ENCODE measurements at places on chromosomes 6 and 20.

GRCh38 chr6:4085332-4085700 lies 6.4 kb upstream of the FAM217A start:
- DNase-seq = no peak

DNA sequence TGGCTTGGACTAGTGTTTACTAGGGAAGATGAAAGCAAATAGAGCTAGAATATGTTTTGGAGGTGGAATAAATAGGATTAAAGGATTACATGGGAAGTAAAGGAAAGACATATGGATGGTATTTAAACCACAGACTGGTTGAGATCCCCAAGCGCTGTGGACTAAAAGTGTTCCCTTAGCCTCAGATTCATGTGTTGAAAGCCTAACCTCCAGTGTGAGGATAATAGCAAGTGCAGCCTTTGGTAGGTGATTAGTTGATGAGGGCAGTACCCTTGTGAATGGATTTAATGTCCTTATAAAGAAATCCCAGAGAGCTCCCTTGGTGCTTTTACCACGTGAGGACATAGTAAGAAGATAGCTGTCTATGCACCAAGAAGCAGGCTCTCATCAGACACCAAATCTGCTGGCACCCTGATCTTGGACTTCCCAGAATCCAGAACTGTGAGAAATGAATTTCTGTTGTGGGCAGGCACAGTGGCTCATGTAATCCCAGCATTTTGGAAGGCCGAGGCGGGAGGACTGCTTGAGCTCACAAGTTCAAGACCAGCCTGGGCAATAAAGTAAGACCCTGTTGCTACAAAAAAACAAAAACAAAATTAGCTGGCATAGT lies 57.3 kb upstream of the MCM9 start:
- no peak for DNase-seq

DNA sequence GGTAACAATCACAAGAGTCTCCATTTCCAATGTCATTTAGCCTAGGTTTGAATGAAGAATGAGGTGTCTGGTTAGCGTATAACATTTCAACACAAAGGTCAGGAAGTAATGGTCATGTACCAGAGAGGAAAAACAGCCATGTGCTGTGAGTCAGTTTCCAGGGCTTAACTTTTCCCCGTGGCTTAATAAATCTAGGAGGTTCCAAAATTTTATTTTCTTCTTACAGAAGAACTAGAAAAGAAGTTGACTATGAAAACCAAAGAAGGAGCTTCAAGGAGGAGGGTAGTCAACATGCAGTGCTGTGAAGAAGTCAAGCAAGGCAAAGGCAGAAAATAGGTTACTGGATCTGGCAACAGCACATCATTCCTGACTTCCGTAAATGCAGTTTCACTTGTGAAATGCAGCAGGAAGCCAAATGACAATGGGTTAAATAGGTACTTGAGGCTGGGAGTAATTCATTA lies 8.4 kb upstream of the GABRR2 start:
- DNase-seq = no peak

- DNase-seq = no peak
Measured at GRCh38 chr20:42276718-42277602, 658.8 kb upstream of the CHD6 start.

DNA sequence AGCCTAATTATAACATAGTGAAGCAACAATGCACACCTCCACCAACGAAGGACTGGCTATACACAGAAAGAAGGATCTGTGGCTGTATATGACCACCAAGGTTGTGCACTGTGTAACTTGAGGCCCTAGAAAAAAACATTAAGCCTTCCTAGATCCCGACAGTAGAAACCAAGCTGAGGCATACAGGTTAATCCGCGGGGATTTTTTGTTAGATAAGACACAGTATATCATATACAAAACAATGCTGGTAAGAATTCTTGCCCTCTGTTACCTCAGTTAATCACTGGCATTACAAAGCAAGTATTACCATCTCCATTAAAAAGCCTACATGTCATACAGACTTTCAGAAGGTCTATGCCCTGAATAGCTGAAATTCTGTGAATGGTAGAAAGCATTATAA lies 228.8 kb downstream of the TBC1D32 start:
- no peak for DNase-seq

DNA sequence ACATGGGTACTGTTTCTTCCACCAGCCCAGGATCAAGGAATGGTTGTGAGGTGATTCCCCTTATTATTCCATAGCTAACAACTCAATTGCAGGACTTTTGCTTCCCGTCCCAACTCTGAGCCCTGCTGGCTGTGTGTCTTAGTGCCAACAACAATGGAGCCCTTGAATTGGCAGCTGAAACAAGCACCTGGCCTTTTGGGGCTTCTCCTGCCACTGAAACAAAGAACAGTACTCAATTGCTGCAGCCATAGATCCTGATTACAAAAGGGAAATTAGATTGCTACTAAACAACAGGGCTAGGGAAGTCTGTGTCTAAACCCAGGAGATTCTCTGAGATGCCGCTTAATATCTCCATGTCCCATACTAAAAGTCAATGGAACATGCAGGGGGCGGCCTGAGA lies 61.3 kb upstream of the CARMIL1 start:
- DNase-seq = no peak

DNA sequence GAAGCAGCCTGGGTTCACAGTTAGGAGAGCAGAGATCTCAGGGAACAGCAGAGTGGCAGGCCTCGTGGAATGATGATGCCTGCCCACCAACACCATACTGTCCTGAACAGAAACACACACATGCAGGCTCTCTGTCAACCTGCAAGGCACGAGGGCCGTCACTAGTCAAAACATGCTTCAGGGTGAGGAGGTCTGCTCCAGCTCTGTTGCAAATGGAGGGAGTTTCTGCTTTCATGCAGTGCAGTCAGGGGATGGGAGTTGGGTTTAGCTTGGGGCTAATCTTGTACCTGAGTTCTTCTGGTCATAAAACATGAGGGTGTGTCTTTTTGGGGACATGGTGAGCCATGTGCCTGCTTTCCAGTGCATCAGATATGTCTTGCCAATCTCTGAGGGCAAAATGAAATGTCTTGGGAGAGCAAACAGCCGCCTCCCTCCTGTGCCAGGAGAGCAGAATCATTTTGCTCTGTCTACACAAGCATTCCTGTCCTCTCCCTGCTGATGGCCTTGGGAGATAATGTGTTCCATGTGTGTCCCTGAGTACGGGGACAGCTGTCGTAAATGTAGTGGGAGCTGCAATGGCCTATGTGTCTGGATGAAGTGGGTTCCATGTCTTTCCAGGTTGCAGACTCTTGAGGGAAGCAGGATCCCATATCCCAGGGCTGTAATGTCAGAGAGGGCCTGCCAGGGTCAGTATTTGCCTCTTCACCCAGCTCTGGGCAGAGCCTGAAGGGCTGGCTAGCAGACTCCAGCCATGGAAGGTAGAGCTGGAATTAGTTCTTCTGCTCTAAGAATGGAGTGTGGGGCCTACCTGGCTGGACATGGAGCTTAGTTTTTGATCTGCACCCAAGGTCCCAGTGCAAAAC lies 40.6 kb downstream of the MAFB start:
- no peak for DNase-seq

GRCh38 chr6:15549371-15549770 lies 113.5 kb downstream of the DTNBP1 start:
- DNase-seq = no peak

DNA sequence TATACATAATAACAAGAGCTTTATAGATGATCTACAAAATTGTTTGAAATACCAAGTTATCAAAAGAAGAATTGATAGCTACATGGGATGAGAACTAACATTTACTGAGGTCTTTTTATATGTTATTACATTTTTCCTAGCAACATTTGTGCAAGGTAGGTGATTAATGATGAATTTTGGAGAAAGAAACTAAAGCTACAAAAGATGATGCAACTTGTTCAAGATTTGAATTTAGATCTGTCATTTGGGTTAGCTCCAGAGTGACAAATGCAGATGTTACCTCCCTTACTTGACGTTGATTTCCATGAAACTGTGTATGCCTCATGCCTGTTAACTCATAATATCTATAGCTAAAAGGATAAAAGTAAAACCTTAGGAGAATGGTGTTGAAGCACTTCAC lies 84.5 kb upstream of the EYA4 start:
- DNase-seq = no peak

DNA sequence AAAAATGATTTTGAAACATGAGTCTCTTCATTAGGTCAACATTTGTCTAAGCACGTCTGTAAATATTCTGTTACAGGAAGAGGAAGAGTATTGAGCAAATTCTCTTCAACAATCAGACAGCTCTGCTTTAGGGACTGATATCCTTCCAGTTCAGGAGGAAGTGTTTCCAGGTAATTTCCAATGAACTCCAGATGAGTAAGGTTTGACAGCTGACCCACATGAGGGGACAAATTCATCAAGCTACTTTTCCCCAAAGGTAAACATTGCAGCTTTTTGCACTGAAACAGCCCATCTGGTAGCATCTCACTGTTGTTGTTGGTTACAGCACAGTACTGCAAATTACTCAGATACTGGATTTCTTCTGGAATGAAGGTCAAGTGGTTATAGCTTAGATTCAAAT lies 18.1 kb downstream of the ENPP1 start:
- DNase-seq = no peak

- no peak for DNase-seq
Measured at GRCh38 chr6:18211338-18211737, 53.0 kb downstream of the DEK start.

DNA sequence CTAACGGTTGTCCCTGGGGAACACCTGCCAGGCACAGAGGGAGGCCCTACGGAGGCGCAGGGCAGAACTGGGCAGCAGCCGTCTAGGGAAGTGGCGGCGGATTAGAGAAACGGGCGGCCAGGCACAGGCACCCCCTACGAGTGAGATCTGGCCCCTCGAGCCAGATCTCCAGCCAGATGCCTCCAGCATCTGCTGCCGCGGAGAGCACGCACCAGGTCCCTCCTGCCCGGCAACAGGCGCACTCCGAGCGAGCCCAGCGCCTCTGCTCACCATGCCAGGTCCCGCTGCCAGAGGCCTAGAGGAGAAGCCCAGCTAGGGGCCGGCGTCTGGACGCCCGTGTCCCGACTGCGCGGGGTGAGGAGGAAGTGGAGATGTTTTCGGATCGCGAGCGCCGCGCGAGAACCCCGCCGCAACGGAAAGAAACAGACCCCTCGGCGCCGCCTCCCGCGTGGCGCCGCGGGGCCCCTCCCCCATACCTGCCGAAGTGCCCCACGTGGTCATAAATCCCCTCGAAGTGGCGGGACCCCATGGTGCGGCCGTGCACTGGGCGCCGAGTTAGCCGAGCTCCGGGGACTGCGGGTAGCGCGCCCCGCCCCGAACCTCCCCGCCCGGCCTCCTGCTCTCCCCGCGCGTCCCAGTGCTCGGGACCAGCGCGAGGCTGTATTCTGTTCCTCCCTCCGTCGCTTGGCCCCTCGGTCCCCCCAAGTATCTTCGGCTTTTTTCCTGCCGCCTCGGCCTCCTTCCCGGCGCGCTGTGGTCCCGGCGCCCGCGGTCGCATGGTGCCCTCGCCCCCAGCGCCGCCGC lies at the start of gene SLC22A16:
Gene SLC22A16, minus strand, starts transcription at position 568 of the 804 bp plus-strand sequence. Its CDS starts 39 bp downstream, at position 529.
- DNase-seq = no peak

DNA sequence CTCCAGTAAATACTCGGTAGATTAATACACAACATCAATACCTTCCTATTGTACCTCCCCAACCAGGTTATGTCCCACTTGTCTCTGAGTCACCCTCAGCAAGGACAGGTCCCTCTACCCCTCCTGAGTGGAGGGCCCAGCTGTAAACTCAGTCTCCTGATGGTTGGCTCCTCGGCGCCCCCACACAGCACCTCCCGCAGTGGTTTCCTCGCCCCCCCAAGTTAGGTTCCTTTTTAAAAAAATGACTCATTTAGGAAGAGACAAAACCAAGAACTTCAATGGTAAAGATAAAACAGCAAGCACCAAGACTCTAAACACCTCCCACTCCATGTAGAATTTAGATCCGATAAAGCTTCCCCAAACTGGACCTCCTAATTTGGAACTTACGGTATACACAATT lies 83.5 kb downstream of the TRERF1 start:
- DNase-seq = peak; percentile 51

GRCh38 chr20:24316731-24317130 lies 152.7 kb upstream of the SYNDIG1 start:
- DNase-seq = no peak

GRCh38 chr6:167058261-167058660 lies 59.1 kb downstream of the CEP43 start:
- no peak for DNase-seq

DNA sequence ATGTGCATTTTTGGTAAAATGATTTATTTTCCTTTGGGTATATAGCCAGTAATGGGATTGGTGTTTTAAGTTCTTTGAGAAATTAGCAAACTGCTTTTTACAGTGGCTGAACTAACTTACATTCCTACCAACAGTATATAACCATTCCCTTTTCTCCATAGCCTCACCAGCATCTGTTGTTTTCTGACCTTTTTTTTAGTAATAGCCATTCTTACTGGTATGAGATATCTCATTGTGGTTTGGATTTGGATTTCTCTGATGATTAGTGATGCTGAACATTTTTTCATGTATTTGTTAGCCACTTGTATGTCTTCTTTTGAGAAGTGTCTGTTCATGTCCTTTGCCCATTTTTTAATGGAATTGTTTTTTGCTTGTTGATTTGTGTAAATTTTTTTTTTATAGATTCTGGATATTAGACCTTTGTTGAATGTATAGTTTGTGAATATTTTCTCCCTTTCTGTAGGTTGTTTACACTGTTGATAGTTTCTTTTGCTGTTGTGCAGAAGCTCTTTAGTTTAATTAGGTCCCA lies 42.3 kb downstream of the STK4 start:
- no peak for DNase-seq

DNA sequence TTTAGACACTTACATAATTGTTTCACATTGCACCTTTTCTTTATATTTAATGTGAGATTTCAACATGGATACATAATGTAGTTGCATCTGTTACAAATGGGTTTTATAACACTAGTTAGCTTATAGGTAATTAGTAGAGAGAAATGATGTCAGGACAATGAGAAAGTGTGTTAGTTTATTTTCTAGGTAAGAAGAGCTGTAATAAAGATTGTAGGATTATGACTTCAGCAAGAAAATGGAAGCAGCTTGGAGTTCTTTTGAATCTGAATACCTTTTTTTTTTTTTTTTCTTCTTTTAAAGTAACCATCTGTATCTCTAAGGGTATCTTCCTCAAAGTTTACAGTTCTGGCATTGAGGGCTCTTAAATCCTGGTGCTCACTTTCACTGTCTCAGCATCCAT lies 35.3 kb downstream of the CD2AP start:
- no peak for DNase-seq

GRCh38 chr20:42807876-42808275 lies 381.8 kb downstream of the PTPRT start:
- no peak for DNase-seq

- DNase-seq = no peak
Measured at GRCh38 chr6:78324213-78324612, 543.1 kb upstream of the IRAK1BP1 start.

DNA sequence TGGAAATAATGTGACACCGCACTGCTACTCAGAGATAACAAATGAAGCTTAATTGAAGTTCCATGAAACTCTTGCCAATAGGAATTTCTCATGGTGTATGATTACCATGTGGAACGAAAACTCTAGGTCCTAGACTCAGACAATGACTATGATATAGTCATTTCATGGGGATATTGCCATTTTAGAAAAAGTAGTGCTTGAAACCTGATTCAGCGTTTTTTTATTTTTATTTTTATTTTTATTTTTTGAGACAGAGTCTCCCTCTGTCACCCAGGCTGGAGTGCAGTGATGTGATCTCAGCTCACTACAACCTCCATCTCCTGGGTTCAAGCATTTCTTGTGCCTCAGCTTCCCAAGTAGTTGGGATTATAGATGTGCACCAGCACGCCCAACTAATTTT lies 253.9 kb downstream of the FARS2 start:
- DNase-seq = no peak

- DNase-seq = no peak
Measured at GRCh38 chr20:49394264-49394663, 88.2 kb downstream of the KCNB1 start.
